ENCODE measurements at places on chromosomes 2 and 18.

GRCh38 chr2:138600732-138601457 lies 99.3 kb downstream of the SPOPL start:
- DNase-seq: no peak

- no peak for DNase-seq
Observed at GRCh38 chr2:134739879-134740301, 21.1 kb upstream of the TMEM163 start.

GRCh38 chr2:192535956-192536921 lies 341.5 kb upstream of the TMEFF2 start:
- DNase-seq: no peak

- no peak for DNase-seq
Observed at GRCh38 chr18:22098563-22098989, 70.8 kb upstream of the GATA6 start.

DNA sequence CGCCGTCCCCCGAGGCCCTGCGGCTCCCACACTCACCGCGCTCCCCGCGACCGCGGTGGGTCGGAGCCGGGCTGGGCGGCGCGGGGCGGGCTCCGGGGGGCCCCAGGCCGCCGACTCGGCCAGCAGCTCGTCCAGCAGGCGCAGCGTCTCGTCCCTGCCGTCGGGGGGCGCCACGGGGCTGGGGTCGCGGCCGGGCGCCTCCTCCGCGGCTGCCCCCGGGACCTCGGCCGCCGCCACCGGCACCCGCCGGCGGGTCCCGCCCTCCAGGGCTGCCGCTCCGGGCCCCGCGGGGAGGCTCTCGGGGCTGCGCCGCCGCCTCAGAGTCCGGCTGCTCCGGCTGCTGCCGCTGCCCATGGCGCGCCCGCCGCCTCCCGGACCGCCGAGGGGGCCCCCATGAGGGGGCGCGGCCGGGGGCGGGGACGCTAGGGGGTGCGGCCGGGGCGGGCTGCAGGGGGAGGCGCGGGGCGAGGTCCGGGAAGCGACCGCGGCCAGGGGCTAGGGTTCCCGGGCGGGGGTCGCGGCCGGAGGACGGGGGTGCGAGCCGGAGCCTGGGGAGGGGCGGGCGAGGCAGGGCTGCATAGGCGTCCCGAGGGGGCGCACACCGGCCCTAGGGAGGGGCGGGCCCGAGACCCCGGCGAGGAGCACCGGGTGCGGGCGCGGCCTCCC lies at the start of gene CYS1:
CYS1 (minus strand) TSS at position 542 of the 666 bp plus-strand sequence; CDS start at position 354, 188 bp downstream.
- no peak for DNase-seq

- DNase-seq: no peak
Observed at GRCh38 chr2:199778655-199779054, 72.3 kb downstream of the FTCDNL1 start.
